Type B pancreatic cell (in vitro differentiated cells): ENCODE measurements at places on chromosomes 11 and 22. TPM values are rescaled to one million over a fixed set of nuclear protein-coding genes. Genes with fewer than 3 reads are reported as not detected.

- no peak for DNase-seq
Observed at GRCh38 chr11:123080015-123080414, 18.1 kb upstream of the HSPA8 start.

Gene APOL1
- 5.4 and 6.8 TPM in 2 replicates for total RNA-seq

- DNase-seq: no peak
Observed at GRCh38 chr11:94549146-94549545, 5.4 kb downstream of the FUT4 start.

Gene CCDC188
- 2.6 and 4.3 TPM in 2 replicates for total RNA-seq

DNA sequence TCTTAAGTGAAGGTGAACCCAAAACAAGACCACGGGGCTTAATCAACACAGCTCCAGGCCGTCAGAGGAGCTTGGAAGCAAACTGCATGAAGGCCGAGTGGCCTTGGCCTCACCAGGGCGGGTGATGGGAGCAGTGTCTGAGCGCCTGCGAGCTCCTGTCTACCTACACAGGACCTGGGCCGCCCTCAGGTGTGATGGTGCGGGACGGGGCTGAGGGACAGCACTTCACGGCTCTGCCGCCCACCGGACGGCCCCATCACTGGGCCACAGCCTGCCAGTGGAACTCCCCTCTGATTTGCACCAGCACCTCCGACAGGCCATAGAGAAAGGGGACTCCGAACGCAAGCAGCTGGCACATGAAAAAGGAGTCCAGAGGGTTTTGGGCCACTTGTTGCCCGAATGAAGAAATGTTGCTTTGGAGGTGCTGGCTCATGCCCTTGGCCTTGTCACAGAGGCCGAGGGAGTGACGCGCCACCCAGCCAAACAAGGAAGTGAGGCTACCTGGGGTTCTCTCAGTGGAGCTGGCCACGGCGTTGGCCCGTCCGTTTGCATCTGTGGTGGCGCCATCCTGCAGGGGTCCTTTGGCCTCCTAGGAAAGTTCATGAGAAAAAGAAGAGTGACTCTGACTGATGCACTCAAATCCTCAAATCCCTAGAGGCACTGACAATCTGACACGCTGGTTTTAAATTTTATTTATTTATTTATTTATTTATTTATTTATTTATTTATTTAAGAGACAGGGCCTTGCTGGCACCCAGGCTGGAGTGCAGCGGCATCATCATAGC, 90.3 kb upstream of the BID start:
- DNase-seq: no peak

Gene TSPAN18
- 29.0 and 52.8 TPM in 2 replicates for total RNA-seq

- DNase-seq: no peak
Observed at GRCh38 chr11:117716521-117717440, 80.2 kb downstream of the DSCAML1 start.

DNA sequence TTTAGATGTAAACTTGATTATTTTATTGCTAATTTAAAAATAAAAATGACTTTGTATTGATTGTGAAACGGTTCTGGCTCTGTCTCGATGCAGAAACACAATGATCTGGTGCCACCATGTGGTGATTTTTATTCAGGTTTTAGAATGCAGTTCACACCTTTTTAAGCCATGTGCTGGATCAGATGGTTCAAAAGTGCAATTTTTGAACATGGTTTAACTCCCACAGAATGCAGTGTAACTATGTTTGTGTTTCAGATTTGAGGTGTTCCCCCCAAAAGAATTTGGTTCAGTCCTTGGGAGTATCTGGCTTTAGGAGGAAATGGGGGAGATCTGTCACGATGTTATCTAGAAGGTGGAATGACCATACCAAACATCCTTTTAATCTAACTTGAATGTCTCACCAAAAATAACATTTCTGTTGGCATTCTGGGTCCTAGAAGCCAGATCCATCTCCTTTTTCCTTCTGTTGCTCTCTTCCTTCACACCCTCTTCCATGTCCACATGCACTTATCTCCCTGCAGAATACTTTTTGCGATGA, 7.9 kb downstream of the MRPL16 start:
- DNase-seq: no peak

GRCh38 chr11:102603091-102603490, 22.0 kb downstream of the MMP20 start:
- no peak for DNase-seq

DNA sequence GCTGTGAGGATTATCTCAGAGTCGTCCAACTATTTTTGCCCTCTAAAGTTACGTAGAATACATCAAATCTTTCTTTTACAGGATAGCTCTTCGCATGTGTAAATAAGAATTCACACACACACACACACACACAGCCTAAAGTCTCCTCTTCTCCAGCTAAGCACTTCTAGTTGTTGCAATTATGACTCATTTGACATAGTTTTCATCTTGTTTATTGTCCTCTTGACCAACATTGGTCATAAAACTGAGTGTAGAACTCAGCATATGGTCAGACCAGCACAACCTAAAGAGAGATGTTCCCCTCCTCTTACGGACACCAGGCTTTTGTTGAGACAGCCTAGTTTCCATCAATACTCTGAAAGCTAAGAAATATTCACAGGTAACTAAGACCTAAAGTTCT, 234.2 kb downstream of the BLID start:
- no peak for DNase-seq

Gene MS4A5
- total RNA-seq: not detected in 2 replicates

Gene LDHAL6A
- not detected in 2 replicates for total RNA-seq

GRCh38 chr11:95076981-95077380, 10.3 kb downstream of the SRSF8 start:
- DNase-seq: no peak

GRCh38 chr11:130832566-130833425, 83.5 kb downstream of the SNX19 start:
- no peak for DNase-seq
